ENCODE measurements at places on chromosomes 6 and 20.

GRCh38 chr6:34179106-34179720 is 33.3 kb upstream of the GRM4 start:
- DNase-seq = no peak

DNA sequence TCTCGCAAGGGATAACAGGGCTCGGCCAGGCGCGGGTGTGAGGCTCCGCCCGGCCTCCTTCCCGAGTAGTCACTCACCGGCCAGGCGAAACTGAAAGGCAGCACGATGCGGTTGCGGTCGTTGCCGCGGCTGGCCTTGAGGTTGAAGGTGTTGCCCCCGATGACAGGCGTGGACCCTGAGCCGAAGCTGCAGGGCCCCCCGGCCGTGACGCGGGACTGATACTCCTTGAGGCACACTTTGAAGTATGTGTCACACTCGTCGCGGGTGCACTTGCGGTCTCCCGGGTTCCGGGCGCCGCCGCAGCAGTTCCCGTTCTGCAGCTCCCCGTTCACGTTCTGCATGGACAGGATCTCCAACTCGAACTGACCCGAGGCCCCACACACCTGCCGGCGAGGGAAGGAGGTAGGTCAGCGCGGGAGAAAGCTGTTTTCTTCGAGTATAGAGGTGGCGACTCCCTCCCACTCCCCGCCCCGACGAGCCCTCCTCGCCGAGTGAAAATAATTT is 1.1 kb downstream of the JAG1 start:
- no peak for DNase-seq

DNA sequence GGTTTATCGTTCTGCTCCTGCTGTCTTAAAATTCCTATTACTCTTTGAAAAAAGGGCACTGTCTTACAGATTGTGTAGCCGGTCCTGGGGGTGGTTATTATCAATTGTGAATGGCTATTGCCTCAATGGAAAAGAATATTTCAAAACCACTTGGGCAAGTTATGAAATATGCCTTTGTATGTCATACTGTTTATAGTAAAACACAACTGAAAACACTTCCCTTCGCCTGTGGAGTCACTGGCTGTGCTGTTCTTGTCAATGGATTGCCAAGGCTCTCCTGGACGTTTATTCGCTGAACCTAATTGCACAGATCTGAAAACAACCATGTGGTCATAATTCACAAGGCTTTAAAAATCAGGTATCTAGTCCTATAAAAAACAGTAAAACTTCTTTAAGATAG is 47.8 kb upstream of the TAGAP start:
- DNase-seq = no peak

DNA sequence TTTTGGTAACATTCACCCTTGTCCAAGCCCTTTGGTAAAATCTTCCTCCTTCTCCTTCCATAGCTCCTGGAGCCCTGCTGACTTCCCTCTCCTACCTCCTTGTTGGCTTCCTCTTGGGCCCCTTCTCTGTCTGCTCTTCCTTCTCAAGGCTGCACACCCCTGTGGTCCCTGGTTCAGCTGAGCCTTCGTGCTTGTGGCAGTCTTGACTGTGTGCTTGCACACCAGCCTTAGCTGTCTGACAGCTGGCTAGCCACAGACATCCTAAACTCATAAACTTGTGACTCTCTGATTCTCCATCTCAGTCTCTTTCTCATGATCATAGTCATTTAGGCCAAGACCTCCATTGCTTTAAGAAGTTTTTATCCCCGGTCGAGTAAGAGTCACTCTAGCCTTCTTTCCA is 37.1 kb downstream of the DHX35 start:
- no peak for DNase-seq

GRCh38 chr6:39314273-39314795 is at the start of gene KCNK17:
KCNK17 (minus strand) TSS chr6:39314419; CDS start chr6:39314320, 99 bp downstream.
- no peak for DNase-seq

DNA sequence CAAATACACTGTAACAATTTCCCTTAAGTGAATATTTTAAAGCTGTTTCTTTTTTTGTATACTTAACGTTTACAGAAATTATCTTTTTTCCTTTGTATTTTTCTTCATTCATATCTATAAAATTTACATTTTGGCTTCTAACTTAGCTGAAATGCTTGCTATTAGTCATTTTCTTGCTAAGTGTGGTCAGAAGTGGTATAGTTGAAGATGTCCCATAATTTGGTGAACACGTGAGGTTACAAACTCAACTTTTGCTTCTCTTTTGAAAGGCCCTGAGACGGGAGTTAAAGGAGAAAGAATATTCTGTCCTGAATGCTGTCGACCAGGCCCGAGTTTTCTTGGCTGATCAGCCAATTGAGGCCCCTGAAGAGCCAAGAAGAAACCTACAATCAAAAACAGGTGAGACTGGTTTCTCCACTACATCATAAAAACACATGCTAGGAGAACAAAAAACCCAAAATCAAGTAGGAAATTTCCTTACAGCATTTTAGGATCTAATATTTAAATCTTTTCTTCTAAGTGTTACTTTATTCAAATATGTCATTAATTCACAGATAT is 445.0 kb downstream of the UTRN start:
- DNase-seq = no peak

GRCh38 chr6:62345962-62346689 is 60.1 kb upstream of the KHDRBS2 start:
- no peak for DNase-seq
